ENCODE measurements at places on chromosomes 11 and 22.

DNA sequence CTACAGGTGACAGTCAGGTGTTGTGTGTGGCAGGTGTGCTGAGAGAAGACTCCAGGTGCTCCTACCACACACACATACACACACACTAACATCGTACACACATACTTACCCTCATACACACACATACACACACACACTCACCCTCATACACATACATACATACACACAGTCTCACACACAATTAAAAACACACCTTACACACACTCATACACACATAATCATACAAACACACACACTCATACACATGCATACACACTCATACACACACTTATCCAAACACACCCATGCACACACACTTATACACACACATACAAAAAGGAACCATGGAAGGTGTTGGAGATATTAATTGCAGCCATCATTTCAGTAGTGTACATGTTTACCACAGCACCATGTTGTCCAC, 4.6 kb downstream of the KRTAP5-3 start:
- DNase-seq = no peak

DNA sequence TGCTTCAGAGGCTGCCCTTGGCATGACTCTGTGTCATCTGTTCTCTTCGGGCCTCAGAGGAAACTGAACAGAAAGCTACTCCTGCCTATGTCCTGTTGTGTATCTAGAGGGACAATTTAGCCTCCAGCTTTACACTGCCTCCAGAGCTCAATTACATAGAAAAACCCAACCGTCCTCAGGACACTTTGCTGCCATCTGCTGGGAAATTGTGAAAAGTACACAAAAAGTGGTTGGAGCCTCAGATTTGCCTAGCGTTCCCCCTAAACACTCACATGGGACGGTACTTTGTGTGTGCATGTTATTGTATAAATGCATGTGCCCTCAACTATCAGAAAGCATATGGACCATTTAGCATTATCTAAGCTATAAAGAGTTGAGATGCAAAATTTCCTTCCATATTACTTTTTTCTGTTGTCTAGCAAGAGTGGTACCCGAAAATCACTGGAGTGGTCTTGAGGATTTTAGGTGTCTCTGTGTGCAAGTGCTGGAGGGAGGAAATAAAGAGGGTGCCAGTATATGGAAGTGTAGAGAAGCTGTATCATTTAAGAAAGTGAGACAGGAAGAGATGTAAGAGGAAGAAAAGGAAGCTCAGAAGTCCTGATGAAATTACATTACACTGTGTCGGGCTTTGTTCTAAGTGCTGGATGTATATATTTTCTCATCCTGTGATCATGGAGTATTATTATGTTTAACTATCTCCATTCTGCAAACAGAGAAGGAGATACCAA, 8.7 kb upstream of the MS4A4E start:
- no peak for DNase-seq

DNA sequence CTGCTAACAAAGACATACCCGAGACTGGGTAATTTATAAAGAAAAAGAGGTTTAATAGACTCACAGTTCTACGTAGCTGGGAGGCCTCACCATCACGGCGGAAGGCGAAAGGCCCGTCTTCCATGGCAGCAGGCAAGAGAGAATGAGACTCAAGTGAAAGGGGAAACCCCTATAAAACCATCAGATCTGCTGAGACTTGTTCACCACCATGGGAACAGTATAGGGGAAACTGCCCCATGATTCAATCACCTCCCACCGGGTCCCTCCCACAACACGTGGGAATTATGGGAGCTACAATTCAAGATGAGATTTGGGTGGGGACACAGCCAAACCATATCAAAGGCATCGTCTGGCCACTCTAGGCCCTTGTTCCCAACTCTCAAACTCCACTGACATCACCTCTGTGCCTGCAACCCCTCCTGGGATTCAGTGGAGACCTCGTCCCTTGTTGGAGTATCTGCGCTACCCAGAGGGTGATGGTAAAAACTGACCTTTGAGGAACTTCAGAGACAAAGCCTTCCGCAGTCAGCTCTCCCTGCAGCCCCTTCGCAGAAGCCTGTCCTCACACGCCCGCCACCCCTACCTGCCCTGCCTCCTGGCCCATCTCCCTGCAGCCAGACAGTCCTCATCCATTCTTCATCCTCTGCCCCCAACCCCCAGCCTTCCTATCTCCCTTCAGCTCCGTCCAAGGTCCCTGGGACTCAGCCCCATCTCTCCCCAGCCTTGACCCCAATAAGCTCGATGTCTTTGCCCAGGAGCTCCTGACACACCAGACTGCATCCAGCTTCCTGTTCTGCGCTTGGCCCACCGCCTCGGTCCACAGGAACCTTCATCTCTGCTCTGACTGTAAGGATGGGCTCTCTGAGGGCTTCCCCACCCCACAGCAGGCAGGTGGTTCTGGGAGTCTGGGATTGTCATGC, 15.8 kb downstream of the CCND1 start:
- no peak for DNase-seq

DNA sequence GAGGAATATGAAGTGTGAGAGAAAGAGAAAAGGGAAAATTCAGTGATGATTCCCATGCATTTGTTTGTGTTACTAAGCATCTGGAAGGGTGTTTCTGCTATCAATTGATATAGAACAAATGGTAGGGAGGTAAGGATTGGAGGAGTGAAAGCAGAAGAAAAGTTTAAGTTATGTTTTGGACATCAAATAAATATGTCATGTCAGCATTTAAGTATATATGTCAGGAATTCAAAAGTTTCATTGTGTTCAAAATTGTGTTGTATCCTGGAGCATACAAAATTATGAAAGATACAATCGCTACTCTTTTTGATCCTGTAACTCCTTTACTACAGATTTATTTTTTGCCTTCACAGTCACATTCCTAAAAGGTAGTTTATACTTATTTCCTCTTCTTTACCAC, 885.8 kb downstream of the KCNA4 start:
- DNase-seq = no peak

- DNase-seq = no peak
Observed at GRCh38 chr11:16526947-16527346, 170.6 kb upstream of the SOX6 start.

GRCh38 chr11:109926941-109927340, 166.3 kb upstream of the ZC3H12C start:
- no peak for DNase-seq

GRCh38 chr22:24994070-24994763, 41.7 kb downstream of the KIAA1671 start:
- peak; percentile 30 for DNase-seq

- no peak for DNase-seq
Observed at GRCh38 chr11:17496406-17496805, 19.8 kb upstream of the ABCC8 start.

- DNase-seq = peak; percentile 46
Observed at GRCh38 chr11:29280452-29280851, 736.4 kb downstream of the KCNA4 start.

GRCh38 chr11:14480716-14481115, 18.9 kb downstream of the COPB1 start:
- no peak for DNase-seq

- no peak for DNase-seq
Observed at GRCh38 chr11:2276280-2277007, 6.1 kb upstream of the ASCL2 start.

DNA sequence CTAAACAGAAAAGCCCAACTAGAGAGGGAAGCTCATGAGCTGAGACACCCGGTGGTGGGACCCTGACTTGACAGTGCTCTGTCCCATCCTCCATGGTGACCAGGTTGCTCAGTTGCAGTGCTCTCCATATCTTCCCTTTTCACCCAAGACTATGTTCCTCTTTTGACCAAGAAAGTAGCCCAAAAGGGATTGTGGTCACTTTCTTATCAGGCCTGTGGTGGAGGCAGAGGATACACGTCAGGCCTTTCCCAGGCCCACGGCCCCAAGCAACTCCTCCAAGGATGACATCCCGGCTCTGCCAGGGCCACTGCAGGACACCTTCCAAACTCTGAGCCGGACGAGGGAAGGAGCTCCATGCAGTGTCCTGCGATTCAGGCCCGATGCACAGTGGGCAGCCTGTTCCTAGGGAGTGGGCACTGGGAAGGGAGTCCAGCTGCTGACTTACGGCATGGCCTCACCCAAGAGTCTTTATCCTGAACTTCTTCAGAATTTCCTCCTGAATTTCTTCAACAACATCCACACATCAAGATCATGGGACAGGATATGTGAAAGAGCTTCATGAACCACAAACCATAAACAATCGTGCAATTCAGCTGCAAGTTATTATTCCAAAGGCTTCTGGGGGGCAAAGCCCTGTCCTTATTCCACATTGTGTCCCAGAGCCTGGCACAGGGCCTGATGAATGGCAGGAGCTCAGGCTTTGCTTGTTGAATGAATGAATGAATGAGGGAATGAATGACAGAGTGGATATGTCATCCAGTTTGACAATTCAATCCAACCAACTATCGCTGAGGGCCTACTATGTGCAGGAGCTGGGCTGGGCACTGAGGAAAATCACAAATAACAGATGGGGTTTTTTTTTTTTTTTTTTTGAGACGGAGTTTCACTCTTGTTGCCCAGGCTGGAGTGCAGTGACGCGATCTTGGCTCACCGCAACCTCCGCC, 36.0 kb upstream of the MYH9 start:
- DNase-seq = no peak

- no peak for DNase-seq
Observed at GRCh38 chr11:125494561-125494960, 1.5 kb downstream of the FEZ1 start.

GRCh38 chr11:1196516-1197391, 26.1 kb upstream of the MUC5B start:
- DNase-seq = no peak

DNA sequence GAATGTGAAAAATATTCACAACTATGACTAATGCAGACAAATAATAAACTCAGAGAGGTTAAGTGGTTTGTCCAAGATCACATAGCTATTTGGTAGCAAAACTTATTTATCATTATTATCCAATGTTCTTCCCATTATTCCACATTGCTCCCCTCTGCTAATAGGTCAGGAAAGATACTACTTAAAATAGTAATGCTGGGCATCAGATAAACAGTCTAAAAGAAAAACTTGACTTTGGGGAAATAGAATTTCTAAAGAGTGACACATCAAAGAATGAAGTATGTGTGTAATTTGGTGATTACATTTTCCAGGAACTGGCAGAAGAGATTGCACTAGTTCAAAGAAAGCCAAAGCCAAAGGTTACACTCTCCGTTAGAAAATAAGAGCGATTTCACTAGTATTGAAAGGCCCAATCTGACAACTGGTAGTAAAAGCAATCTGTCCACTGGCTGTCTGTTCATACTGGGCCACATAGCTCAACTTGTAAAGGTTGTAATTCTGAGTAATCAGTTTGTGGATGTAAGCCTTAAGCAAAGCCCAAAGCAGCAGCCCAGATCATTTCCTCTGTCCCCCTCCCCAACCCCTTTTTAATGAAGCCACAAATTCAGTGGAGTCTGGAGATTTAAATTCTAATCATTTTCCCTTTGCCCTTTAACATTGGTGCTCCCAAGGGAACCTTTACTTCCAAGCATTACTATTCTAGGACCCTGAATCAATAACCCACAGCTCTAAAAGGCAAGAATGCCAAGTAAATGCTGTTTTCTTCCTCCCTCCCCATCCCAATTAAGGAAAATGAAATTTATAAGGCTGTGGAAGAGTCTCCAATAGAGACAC, 283.5 kb downstream of the TTC28 start:
- no peak for DNase-seq

DNA sequence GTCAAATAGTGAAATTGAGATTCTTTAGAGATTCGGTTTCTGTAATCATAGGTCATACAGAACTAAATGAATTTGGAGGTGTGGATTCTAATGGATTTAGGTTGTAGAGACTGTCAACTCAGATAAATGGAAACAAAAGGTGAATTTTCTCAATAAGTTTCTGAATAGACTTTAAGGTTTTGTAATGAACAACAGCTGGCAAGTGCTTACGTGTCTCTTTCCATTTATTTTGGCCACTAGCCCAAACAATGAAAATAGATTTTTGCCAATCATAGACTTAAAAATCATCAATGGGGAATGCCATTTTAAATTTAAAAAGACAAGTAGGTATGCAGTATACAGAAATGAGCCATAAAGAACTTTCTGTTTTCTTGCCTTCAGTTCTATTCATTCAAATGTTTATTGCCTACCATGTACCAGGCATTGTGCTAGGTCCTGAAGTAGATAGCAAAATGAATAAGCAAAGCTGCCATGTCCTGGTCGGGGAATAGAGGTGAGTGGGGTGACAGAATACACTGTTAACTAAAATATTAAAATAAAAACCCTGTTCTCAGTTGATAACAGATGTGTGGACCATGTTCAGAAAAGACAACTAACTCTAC, 16.9 kb upstream of the TMEM135 start:
- DNase-seq = no peak

DNA sequence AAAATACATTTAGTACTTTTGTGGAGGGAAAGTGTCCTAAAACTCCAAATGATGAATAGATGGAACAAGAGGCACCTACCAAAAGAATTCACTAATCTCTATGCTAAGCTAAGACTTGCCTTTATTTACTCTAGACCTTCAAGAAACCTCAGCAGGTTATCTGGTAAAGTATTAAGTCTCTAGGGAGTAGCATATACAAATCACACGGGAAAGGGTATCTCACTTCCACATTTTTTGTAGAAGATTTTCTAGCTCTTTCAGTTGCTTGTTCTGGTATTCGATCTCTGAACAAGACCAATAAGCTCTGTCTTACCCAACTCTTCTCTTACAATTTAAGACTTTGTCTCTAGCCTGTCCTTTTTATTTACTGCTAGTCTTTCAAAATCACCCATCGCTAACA, 18.1 kb upstream of the CADM1 start:
- no peak for DNase-seq

GRCh38 chr22:47613606-47614350, 851.3 kb downstream of the TBC1D22A start:
- no peak for DNase-seq

DNA sequence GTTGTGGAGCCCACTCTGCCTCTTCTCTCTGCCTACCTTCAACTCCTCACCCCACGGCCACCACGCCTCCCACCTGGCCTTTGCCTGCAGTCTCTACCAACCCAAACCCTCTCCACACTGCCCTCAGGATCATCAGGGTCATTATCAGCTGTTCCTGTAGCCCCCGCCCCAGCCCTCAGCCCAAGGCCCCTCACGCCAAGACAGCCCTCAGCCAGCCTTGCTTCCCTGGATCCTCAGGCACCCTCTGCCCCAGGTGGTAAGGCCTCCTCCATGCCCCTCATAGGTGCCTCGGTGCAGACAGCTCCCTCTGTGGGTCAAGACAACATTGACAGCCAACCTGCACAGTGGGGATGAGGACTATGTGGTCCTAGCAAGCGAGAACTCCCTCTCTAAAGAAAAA, 1.7 kb downstream of the SBF1 start:
- no peak for DNase-seq

GRCh38 chr22:43142880-43143562, at the start of gene MCAT:
Gene MCAT, minus strand, starts transcription at chr22:43143398. Its CDS starts 50 bp downstream, at chr22:43143348.
- DNase-seq = peak; percentile 24

DNA sequence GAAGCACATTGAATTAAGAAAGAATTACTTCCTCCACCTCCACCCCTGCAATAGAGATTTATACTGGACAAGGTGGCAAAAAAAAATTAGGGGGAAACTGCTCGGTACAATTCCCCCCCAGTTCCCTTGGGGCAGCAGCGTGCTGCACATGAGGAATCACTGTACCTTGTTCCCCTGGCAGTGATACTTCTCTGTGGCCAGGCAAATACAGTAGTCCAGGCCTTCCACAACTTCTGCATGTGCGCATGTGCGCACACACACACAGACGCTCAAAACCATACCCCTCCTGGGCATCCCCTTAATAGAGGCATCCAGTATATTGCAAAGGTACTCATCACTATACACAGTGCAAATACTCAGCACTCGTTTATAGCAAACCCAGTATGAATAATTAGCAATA, 68.9 kb downstream of the ARFGAP2 start:
- no peak for DNase-seq

Measured in RCC 7860 (cell line).